CD4-positive, alpha-beta T cell treated with Interleukin-6 for 4 hours (primary cell): ENCODE measurements at places on chromosomes 2 and 18.

DNA sequence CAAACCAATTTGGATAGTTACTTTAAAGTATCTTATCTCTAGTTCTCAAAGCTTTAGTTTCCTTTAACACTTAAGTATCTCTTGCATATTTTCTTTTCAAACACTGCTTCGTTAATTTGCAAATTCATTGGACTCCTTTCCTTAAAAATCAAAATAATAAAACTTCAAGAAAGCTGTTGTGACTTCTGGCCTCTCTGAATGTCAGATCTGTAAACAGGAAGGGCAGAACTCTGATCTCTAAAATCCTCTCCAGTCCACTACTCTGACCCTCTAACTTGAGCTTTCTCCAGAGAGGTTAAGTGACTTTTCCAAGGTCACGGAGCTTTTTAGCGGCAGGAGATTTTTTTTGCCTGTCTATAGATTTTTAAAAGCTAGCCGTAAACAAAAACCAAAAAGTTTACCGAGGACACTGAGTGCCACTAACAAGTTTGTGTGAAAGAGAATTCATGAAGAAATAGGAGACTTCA lies 155.5 kb downstream of the TGIF1 start:
- no peak for DNase-seq

- DNase-seq = no peak
Observed at GRCh38 chr18:33712719-33713118, 134.7 kb downstream of the ASXL3 start.

GRCh38 chr2:173676647-173677046 lies 288.5 kb downstream of the SP3 start:
- DNase-seq = no peak

GRCh38 chr18:73879766-73880165 lies 267.9 kb downstream of the FBXO15 start:
- DNase-seq = no peak

GRCh38 chr2:153388246-153388645 lies 90.3 kb downstream of the RPRM start:
- DNase-seq = no peak

GRCh38 chr2:95385570-95385984 lies 16.9 kb upstream of the FAHD2A start:
- DNase-seq = no peak

- no peak for DNase-seq
Observed at GRCh38 chr2:128591861-128592822, 273.5 kb upstream of the HS6ST1 start.

DNA sequence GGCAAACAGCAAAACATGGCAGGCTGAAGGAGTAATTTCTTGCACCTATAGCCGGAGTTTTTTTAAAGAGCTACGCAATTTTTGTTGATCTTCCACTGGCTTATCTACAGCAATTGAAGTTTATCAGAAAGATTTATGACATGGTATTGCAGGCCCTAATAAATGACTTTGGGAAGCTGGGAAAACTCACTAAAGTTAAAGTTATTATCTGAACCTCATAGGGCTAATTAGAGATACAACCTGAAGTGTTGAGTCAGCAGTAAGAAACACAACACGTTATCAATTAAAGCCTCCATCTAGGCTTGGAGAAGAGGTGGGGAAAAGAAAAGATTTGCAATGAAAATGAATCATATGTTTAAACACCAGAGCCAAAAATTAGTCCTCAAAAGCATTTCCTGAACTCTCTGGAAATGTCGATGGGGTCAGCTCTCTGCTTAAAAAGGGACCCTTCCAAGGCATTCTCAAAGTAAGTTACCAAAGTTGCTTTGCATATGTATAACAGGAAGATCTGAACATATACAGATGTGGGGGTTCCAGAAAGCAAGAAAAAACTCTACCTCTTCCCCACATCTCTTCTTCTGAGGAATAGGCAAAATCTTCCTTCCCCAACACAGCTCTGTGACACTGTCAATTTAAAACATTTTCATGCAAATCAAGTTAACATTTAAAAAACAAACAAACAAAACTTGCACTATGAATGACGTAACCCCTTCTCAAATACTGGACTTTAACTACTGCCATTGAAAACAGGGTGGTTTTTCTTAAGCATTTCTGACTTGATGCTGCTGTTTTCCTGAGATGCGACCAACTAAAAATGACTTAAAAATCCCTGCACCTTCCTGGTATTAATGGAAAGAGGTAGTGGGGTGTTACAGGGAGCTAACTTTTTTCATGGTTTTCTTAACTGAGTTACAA lies 915.6 kb downstream of the NRXN1 start:
- DNase-seq = no peak

GRCh38 chr2:187549193-187549592 lies 5.0 kb downstream of the TFPI start:
- no peak for DNase-seq

GRCh38 chr2:112061840-112062239 lies 6.8 kb downstream of the TMEM87B start:
- DNase-seq = no peak
